ENCODE measurements at places on chromosomes 16 and 17. TPM values are rescaled to one million over a fixed set of nuclear protein-coding genes. Genes with fewer than 3 reads are reported as not detected.

The DPEP3 gene
- 0.31 TPM for total RNA-seq

DNA sequence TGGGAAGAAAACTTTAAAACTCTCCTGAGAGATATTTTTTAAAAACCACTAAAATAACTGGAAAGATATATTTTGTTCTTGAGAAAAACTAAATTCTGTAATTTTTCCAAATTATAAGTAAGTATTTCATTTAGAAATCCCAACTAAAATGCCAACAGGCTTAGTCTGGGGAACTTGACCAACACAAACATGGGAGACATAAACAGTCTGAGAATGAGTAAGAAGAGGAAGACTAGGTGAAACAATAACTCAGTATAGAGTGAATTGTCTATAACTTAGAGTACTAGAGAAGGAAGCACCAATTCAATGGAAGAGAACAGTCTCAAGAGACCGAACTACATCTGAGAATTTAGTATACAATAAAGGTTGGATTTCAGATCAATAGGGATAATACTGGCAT, 2.9 kb downstream of the CMTM1 start:
- no peaks in the 10 kb centered on the region for H3K4me1 ChIP-seq
- peaks cover 24% of the 10 kb centered on the region for H3K36me3 ChIP-seq
- H3K27me3 ChIP-seq = no peaks in the 10 kb centered on the region
- no peak overlapping the region for H3K4me3 ChIP-seq
- no peak for DNase-seq

The CFAP119 gene
- total RNA-seq = 2.3 TPM

- no peak overlapping the region for H3K27ac ChIP-seq
- H3K4me1 ChIP-seq = no peaks in the 10 kb centered on the region
- H3K36me3 ChIP-seq = no peaks in the 10 kb centered on the region
- no peaks in the 10 kb centered on the region for H3K27me3 ChIP-seq
These were observed 13.0 kb downstream of the CDH13 start for GRCh38 chr16:82639666-82640336.

DNA sequence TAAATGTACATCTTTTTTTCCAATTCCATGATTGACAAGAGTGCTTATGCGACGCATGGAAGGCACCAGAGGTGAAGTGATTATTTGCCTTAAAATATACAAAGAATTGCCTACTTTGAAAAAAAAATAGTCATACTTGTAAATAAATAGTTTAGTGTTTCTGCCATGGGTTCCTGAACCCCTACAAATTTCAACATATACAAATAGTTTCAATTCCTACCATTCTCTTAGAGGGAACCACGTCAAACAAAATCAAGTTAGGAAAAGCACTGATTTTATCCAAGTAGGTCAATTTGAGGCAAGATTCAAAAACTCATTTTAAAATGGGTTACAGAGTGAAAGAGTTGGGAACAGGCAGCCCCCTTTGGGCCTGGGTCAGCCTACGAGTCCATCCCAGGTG, 11.7 kb downstream of the CMTM3 start:
- H3K36me3 ChIP-seq = no peaks in the 10 kb centered on the region
- no peaks in the 10 kb centered on the region for H3K4me1 ChIP-seq
- DNase-seq = no peak
- H3K27me3 ChIP-seq = no peaks in the 10 kb centered on the region

GRCh38 chr17:76474894-76475293, 7.5 kb downstream of the AANAT start:
- DNase-seq = no peak
- no peak overlapping the region for H3K4me3 ChIP-seq
- no peaks in the 10 kb centered on the region for H3K4me1 ChIP-seq

DNA sequence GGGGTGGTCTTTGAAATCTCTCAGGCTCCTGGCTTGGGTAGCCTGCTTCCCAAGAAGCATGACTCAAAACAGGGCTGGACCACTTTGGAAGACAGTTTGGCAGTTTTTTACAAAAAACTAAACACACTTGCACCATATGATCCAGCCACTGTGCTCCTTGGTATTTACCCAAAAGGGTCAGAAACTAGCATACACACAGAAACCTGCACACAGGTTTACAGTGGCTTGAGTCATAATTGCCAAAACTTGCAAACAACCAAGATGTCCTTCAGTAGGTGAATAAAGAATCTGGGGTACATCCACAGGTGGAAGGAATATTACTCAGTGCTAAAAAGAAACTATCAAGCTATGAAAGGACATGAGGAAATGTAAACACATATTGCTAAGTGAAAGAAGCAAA, 323.2 kb upstream of the CDH5 start:
- H3K36me3 ChIP-seq = no peaks in the 10 kb centered on the region
- H3K4me3 ChIP-seq = no peak overlapping the region
- H3K27me3 ChIP-seq = no peaks in the 10 kb centered on the region
- no peaks in the 10 kb centered on the region for H3K4me1 ChIP-seq
